ENCODE measurements at places on chromosomes 16 and 17. TPM values are rescaled to one million over a fixed set of nuclear protein-coding genes. Genes with fewer than 3 reads are reported as not detected.

RAPGEFL1 gene
- 3.1 TPM for total RNA-seq

KRTAP4-9 gene
- not detected for total RNA-seq

CHST4 gene
- total RNA-seq, result not detected

C16orf89 gene
- total RNA-seq, result not detected

ST6GALNAC2 gene
- 0.98 TPM for total RNA-seq

GPRC5C gene
- total RNA-seq, result 63.8 TPM

SERPINF2 gene
- 2.3 TPM for total RNA-seq

SLC12A3 gene
- not detected for total RNA-seq

RNU2-1 gene
- total RNA-seq, result not detected

MT1G gene
- not detected for total RNA-seq

GP1BA gene
- total RNA-seq, result not detected

CDRT15L2 gene
- total RNA-seq, result not detected

TMEM92 gene
- 22.1 TPM for total RNA-seq

SLC38A8 gene
- not detected for total RNA-seq

SLC13A2 gene
- total RNA-seq, result 0.16 TPM

AATF gene
- 144 TPM for total RNA-seq

KRTAP4-6 gene
- not detected for total RNA-seq

ITGB3 gene
- total RNA-seq, result 5.1 TPM

CMTM1 gene
- total RNA-seq, result 2.4 TPM

GHDC gene
- 18.8 TPM for total RNA-seq

TRPV2 gene
- 0.28 TPM for total RNA-seq

LGALS9B gene
- not detected for total RNA-seq

DNASE1L2 gene
- total RNA-seq, result 0.75 TPM

CCT6B gene
- total RNA-seq, result 1.3 TPM

KRT28 gene
- not detected for total RNA-seq

HAS3 gene
- total RNA-seq, result 41.0 TPM

RHBDF1 gene
- 30.9 TPM for total RNA-seq

ADPRM gene
- total RNA-seq, result 8.6 TPM

PERCC1 gene
- not detected for total RNA-seq

YPEL3 gene
- 10.8 TPM for total RNA-seq

KRT27 gene
- total RNA-seq, result not detected

GJD3 gene
- total RNA-seq, result 1.6 TPM

TBC1D3E gene
- total RNA-seq, result not detected

CDH13 gene
- not detected for total RNA-seq

GINS2 gene
- total RNA-seq, result 30.1 TPM

IRX6 gene
- not detected for total RNA-seq

TPSG1 gene
- total RNA-seq, result not detected

NMT1 gene
- 168 TPM for total RNA-seq

PTX4 gene
- total RNA-seq, result 0.14 TPM

WNT9B gene
- total RNA-seq, result not detected

SLFN14 gene
- not detected for total RNA-seq

KRTAP2-3 gene
- total RNA-seq, result not detected

MFAP4 gene
- total RNA-seq, result not detected

CA4 gene
- not detected for total RNA-seq

MYH2 gene
- not detected for total RNA-seq

RHBDL1 gene
- 1.0 TPM for total RNA-seq

LITAFD gene
- total RNA-seq, result not detected

MYL11 gene
- not detected for total RNA-seq

MT3 gene
- total RNA-seq, result not detected

MFSD11 gene
- total RNA-seq, result 21.0 TPM

PFAS gene
- 55.2 TPM for total RNA-seq

ZSCAN10 gene
- not detected for total RNA-seq

CBFB gene
- total RNA-seq, result 53.0 TPM

G6PC3 gene
- total RNA-seq, result 166 TPM
